ENCODE measurements at places on chromosomes 3 and 15.

DNA sequence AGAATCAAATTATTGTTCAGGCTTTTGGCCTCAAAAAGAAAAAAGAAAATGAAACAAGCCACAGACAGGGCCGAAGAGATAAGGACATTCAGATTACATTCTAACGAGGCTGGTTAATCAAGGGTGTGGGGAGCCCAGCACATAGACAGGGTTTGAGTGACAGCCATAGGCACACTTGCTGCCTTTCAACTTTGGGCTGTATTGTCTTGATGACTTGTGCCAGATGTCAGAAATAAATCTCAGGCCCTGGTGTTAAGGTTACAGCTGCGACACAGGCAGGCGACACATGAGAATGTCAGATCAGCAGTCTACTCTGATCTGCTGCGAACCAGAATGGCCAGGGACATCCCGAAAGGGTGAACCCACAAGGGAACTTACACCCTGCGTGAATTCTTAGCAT lies 231.2 kb upstream of the ARRDC4 start:
- DNase-seq = no peak

- DNase-seq = no peak
Observed at GRCh38 chr3:142077155-142077858, 72.0 kb downstream of the TFDP2 start.

- DNase-seq = no peak
Observed at GRCh38 chr3:33926998-33927605, 128.7 kb downstream of the PDCD6IP start.

DNA sequence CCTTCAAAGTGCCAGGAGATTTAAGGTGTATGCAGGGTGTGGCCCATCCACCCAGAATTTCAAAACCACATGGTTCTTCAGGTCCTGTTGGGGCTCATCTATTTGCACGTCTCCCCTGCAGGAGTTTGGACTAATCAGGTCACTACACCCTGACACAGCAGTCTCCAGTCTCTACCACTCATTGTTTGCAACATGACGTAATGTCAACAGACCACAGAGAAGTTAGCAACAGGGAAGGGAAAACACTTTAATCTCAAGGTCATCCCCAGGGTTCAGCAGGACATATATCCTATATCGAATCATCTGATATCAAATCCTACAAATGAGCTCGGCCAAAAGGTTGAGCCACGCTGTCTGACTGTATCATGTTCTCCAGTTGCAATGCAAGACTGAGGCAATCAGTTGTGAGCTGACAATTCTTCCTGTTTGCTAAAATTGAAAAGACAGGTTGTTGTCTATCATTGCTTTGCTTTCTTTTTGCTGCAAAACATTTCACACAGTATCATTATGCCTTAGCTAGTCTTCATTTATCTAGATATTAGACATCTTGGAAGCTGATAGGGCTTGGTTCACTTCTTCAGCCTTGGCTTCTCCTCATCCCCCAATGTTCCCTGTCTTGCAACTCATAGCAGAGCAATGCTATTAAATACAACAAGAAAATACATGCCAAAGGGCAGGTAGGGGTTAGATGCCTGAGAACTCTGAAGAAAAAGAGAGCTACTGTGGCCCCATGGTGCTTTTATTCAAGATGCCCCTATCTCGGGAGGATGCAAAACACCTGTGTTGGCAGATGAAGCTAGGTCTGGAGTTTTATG lies 13.4 kb upstream of the LEKR1 start:
- DNase-seq = peak; percentile 17

DNA sequence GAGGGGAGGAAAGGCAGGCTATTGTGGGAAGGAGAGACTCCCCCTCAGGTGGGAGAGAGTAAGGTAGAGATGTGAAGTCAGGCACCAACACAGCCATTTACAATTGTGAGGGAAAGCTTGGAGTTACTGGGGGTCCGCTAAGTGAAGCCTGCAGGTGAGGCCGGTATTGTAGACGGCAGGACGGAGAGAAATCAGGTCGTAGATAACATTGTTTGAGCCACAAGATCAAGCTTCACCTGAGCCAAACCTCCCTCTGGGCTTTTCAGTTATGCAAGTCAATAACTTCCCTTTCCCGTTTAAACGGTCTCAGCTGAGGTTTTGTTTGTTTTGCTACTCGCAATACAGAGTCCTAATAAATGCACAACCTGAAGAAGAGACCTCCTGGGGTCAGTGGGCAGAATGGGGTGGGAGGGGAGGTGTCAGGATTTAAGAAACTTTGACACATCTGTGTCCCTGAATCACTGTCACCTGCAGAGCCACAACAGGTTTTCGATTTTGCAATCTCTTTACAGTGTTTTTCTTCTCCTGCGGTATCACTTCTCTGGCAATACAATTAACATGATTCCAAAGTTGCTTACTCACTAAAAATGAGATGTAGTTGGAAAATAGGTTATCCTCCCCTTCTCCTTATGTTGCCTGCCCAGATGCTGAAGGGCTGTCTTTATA lies 72.0 kb upstream of the GLCE start:
- no peak for DNase-seq

DNA sequence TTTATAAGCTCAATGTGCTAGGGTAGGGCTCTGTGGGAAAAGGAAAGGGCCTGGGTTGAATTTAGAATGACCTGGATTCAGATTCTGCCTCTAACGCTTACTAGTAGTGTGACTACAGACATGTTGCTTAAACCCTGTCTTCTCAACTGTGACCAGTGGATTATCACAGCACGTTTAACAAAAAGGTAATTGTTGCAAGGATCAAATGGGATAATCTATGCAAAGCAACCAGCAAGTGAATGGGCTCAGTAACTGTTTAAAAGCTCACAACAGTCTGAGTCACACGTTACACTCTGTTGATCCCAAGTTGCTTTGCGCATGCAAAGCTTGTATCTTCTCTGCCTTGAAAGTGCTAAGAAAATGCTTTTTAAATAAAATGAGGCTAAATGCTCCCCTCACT lies 236.5 kb downstream of the IL20RB start:
- no peak for DNase-seq

- no peak for DNase-seq
Observed at GRCh38 chr3:171358181-171358880, 101.9 kb downstream of the TNIK start.

GRCh38 chr3:152556731-152557254 lies 278.1 kb upstream of the P2RY1 start:
- DNase-seq = no peak

DNA sequence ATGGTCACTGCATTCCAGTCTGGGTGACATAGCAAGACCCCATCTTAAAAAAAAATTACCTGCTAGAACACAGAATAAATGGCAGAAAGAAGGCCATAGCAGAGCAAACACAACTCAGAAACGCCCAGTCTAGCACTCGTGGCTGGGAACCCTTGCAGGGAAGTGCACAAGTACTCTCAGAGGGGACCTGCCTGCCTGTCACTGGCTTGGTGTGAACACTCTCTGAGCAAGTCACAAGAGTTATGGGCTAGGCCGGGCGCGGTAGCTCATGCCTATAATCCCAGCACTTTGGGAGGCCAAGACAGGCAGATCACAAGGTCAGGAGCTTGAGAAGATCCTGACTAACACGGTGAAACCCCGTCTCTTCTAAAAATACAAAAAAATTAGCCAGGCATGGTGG lies 17.2 kb downstream of the SFMBT1 start:
- no peak for DNase-seq

GRCh38 chr15:73952171-73952912 lies 26.1 kb downstream of the LOXL1 start:
- DNase-seq = no peak

GRCh38 chr15:59194639-59195325 lies 11.9 kb upstream of the LDHAL6B start:
- no peak for DNase-seq

DNA sequence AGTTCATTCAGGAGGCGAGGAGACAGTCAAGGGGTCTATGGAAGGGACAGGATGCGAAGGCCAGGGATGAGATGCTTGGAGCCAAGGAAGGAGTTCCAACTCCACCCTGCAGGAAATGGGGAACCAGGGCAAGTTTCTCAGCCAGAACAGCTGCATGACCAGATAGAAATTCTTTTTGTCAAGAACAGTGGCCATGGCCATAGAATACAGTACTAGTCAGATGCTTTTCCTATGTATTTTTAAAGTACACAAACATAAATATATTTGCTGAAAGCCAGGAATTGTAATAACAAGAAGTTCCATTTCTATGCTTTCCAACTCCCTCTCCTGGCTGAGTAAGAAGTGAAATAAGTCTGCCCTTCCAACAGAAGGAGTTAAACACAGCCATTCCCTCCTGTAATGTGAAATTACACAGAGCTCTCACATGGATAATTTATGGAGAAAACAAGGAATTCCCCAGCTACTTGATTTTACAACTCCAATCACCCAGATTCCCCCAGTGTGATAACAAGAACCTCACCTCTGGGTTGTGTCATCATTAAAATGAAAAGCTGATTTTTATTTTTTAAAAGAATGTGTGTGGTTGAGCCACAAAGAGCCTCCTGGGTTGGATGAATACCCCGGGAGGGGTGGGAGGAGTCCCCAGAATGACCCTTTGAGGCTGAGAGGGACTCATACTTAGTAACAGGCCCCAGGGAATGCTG lies 124.6 kb upstream of the ARHGEF3 start:
- DNase-seq = no peak

GRCh38 chr3:47580481-47580880 lies 1.8 kb upstream of the CSPG5 start:
- no peak for DNase-seq

GRCh38 chr3:177640319-177640965 lies 443.2 kb upstream of the TBL1XR1 start:
- DNase-seq = no peak

GRCh38 chr3:16311960-16312451 lies 47.0 kb downstream of the OXNAD1 start:
- peak; percentile 54 for DNase-seq

GRCh38 chr3:10992943-10993728 lies 588 bp downstream of the SLC6A1 start:
- DNase-seq = no peak

DNA sequence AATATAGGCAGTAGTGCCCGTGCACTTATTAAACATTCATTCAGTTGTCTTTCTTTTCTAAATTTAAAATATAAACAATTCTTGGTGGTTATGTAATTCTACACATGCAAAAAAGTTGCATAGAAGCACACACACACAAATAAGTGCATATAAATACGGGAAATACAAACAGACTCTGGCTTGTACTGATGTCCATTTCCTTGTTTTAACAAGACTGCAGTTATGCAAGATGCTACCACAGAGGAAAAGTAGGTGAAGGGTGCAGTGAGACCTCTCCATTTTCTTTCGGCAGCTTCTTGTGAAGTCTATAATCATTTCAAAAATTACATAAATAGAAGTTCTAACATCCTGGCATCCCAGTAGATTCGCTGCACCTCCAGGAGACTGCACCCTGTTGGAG lies 130.6 kb upstream of the BCL6 start:
- no peak for DNase-seq

DNA sequence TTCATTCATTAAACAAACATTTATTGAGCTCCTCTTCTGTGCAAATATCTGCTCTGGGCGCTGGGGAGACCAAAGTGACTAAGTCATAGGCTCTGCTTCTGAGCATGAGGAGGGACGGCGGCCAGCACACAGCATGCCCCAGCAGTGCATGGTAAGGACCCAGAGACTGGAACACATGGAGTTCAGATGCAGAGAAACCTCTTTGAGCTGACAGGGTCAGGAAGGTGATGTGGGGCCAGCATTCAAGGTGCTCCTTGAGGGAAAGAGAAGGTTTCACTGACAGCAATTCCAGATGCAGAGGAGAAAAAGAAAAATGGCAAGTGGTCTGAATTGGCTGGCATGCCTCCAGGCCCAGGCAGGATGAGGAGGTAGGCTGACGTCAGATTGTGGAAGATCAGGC lies 234.5 kb downstream of the UACA start:
- DNase-seq = no peak

DNA sequence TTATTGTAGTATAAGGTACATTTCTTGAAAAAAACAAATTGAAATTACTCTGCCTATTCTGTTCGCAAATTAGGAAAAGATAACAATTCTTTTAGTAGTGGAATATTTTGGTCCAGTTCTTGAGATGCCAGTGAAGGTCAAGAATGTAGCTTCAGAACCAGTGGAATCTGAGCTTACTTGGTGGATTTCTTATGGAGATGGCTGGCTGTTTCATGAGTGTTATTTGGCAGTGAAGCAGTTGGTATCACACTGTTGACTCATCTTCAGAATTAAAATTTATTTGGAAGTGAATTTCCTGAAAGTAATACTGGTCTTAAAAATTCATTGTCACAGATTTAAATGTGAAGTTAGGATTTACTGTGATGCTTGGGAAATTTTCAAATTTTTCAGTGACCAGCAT lies 19.1 kb downstream of the RNF13 start:
- DNase-seq = no peak

DNA sequence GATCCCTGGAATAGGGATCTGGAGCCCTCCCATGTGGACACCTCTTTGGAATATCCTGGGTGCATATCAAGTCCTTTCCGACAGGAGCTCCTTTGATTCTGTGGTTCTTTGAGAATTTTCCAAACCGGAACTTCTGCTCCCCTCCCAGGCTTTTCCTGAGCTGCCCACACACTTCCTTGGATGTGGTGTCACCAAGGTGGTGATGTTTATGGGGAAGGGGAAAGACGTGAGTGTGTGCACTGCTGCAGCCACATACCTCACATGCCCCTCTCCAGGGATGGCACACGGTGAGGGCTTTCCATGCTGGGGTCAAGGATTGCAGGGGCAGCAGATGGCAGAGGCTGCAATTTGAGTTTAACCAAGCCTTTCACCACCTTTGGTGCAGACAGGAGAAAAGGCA lies 27.9 kb upstream of the PSTPIP1 start:
- no peak for DNase-seq

DNA sequence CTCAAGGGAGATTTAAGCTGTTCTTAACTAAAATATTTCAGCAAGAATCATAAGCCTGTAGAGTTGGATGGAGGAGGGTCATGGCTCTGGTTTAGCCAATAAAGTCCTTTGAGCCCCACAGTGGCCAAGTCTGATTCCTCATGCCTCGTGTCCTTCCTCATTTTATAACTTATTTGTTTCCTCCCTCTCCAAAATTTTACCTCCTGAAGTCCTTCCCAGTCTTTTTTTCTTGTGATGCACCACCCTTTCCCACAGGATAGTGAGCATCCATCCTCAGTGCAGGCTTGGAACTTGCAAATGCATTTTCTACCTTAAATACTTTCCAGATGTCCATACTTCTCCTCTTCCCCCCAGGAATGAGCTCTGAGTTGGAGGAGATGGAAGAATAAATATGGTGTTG lies 162.7 kb upstream of the AGTR1 start:
- DNase-seq = no peak

DNA sequence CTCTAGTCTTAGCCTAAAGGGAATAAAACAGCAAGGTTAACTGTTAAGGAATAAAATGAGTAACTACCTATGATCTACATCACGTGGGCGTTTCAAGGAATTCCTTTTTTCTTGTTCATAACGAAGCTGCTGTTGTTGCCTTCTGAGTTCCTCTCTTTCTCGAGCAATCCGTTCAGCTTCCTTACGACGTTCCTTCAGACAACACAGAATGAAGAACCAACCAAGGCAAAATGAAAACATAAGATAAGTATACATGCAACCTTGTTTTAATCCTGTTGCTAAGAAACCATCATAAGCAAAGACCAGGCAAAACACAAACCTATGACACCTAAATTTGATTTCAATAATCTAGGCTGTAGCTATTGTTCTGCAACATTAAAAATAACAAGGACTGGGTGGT lies 44.1 kb downstream of the SLTM start:
- no peak for DNase-seq
